Activated gamma-delta T cell treated with anti-CD3 and anti-CD28 coated beads, Interleukin-2, amount 50 U/mL, for 16 hours (primary cell): ENCODE measurements at places on chromosomes 16 and 17.

DNA sequence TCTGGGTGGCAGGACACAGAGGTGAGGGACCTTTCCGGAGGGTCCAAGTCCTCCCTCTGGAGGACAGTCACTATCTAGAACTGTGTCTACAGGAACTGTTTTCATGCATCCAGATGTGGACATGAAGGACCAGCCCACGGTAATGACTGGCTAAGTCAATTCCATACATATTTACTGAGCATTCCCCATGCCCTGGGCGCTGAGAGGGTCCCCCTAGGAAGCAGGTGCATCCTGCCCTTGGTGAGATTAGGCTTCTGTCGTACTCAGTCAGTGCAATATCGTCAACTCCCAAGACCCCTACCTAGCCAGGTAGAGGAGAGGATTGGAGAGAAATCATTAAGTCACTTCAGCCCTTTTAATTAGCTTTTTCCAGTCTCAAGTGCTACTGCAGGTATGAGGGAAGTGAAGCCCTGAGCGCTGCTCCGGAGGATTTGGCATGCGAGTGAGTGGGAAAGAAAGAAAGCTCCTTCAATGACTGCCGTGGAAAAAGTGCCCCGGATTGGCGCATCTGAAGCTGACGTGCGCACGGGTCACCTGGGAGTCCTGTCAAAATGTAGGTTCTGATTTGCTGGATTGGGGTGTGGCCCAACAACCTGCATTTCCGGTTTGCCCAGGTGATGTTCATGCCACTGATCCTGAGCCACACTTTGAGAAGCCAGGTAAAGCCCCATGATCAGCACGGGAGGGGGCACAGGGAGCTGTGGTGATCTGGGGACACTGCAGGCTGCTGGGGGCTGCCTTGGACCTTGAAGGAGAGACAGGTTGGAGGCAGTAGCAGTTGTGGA, 367.4 kb upstream of the TNRC6C start:
- no peak for DNase-seq

GRCh38 chr16:69199382-69199781, 12.4 kb downstream of the SNTB2 start:
- no peak for DNase-seq

DNA sequence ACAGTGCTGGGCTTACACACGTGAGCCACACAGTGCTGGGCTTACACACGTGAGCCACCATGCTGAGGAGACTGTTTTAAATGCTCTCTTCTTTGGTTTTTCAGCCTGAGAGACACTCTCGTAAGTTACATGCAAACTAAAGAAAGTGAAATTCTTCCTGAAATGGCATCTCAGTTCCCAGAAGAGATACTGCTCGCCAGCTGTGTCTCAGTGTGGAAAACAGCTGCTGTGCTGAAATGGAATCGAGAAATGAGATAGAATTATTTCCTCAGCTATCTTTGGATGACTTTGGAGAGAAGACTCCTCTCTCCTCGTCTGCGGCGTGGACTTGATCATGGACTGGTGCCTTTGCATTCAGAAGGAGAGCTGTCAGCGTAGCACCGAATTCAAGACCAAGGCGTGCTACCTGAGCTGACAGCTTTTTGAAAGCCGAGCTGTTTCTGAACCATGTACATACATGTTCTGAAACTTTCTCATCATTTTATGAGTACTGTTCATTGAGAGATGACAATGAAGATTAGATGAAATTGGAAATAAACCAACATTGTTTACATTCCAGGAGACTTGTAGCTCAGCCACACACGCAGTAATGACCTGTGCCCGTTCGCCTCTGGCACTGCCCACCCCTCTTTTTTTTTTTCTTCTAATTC, 21.6 kb upstream of the ENDOV start:
- no peak for DNase-seq

DNA sequence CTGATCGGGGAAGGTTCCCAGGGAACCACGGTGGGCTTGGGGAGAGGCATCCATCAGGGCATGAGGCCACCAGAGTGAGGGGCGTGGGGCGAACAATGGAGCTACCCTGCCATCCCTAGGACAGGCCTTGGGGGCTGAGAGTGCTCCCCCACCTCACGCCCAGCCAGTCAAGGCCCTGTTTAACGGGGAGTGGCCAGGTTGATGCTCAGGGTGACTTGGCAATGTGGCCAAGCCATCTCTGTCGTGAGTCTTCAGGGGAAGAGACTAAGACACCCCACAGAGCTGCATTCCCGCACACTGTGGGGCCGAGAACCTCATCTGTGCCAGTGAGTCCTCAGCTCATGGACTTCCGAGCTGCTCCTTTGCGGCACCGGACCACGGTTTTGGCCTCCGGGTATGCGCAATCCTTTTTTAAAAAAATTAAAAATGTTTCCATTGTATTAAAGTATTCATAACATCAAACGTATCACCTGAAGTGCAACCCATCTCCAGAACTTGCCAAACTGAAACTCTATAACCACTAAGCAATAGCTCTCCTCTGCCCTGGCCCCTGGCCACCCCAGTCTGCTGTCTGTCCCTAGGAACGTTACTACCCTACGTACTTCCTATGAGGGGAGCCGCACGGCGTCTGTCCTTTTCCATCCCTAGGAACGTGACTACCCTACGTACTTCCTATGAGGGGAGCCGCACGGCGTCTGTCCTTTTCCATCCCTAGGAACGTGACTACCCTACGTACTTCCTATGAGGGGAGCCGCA, 71.8 kb upstream of the DOC2B start:
- DNase-seq = no peak
